ENCODE measurements at places on chromosomes 13 and 19.

GRCh38 chr13:64099994-64100393 lies 2684.3 kb upstream of the PCDH20 start:
- DNase-seq = no peak

- DNase-seq = peak; percentile 46
Measured at GRCh38 chr13:27481766-27482165, 31.4 kb upstream of the MTIF3 start.

DNA sequence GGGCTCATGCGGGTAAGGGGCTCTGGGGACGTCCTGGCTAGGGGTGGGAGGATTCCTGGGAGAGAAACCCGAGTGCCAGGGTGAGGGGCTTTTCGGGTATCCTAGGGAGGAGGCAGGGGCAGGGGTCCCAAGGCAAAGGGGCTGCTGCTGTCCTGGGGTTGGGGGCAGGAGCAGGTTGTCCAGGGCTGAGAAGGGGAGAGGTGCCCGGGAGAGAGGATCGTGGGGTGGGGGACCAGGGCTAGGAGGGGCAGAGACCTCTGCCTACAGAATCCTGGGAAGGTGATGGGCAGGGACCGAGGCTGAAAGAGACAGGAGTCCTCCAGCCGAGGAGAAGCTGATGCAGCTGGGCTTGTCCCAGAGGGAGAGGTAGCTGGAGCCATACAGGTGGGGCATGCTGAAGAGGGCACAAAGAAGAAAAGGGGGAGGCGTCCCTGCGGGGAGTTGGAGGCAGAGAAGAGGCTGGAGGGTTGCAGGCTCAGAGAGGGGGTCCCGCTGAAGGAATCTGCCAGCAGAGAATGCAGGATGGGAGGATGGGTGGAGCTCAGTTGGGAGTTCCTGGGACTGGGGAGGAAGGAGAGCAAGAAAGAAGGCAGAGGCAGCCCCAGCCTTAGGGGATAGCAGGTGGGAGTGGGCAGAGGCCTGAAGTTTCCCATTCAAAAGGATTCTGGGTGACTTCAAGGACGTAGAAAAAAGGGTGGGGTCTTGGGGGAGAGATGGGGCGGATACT lies 574 bp downstream of the CYP2S1 start:
- DNase-seq = no peak

DNA sequence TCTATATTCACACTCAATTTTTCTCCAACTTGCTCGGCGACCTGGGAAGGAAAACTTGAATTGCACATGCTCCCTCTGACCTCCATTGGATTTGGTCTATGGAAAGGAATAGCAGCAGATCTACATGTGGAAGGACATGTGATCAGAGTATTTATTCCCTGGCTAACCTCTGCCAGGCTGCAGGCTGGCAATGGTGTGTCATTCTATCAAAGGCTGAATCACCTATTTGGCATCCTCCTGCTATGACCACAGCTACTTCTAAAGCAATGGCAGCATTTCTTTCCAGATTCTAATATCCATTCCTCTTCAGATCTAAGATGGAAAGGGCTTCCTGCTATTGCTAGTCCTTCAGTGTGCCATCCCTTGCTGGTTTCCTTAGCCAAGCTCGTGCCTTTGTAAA lies 144.3 kb upstream of the FREM2 start:
- no peak for DNase-seq

DNA sequence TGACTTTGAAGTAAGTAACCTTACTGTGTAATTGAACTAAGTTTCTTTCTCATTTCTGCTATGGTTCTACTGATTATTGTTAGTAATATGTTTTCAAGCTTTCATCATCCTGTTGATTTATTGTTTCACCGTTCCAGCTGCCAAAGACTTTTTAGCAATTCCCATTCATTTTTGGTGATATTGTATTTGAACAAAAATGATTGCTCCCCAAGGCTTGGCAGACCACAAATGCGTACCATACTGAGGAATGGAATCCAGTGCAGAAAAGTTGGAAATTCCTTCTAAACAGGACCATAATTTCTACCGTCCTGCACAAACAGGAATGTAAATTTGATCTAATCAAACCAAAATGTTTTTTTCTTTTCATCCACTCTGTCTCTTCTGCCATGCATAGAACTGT lies 10.7 kb downstream of the EPSTI1 start:
- DNase-seq = no peak

DNA sequence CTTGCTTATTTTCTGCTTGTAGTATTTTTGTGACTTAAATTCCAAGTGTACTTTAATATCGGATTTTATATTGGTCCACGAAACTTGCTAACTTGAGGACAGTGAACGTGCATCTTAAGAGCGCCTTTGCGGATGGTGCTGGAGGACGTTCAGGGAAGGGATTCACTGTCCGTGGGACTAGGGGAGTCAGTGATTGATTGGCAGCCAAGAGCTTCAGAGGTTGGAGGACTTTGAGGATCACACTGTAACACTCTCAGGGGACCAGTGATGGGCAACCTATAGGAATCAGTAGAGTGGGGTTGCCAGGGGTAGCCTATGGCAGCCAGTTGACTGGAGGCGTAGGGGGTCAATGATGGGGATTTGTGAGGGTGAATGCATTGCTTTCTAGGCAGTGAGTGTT lies 516 bp downstream of the ZNF175 start:
- no peak for DNase-seq

GRCh38 chr13:43054803-43055802 lies 31.7 kb downstream of the DNAJC15 start:
- DNase-seq = no peak

- DNase-seq = no peak
Measured at GRCh38 chr19:32874605-32875004, 5.0 kb upstream of the SLC7A9 start.

DNA sequence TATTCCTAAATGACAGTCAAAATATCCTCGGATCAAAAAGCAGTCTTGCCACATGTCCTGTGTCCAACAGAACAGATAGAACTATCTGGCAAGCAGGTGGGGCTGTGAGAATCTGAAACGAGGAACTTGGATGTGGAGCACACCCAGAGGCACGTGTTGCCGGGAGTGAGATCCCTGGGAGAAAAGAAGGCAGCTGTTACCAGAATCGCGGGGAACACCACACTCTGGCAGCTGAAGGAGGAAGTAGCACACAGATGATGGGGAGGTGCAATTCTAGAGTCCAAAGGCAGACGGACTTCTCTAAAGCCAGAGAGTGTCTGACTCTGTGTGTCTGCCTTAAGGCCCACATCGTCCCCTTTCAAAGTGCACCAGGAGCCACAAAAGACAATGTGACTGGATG lies 22.3 kb downstream of the SLC7A1 start:
- peak; percentile 49 for DNase-seq

DNA sequence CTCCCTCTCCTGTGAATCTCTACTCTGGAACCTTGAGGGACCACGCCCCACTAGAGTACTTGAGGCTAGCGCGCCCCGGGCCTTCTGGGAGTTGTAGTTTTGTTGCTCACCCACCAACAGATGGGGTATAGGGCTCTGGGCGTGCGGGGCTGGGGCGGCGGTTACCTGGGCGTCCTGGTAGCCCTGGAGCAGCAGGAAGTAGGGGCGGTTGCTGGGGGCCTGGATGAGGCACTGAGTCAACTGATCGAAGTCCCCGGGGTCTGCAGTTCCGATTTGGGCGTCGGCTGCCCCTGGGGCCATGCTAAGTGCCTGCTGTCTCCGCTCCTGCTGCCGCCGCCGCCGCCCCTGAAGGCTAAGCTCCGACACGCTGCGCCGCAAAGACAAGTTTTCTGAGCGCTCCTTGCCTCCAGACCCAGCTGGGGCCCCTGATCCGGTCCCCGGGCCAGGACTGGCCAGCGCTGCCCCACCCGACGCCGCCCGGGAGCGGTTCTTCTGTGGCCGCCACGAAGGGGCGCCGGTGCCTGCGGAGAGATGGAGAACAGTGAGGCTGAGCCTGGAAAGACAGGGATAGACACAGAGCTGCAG lies 5.3 kb downstream of the RASIP1 start:
- no peak for DNase-seq

- no peak for DNase-seq
Measured at GRCh38 chr19:18433015-18433691, 4.8 kb downstream of the ISYNA1 start.

- DNase-seq = no peak
Measured at GRCh38 chr19:2627855-2628254, 74.6 kb downstream of the GNG7 start.

GRCh38 chr13:20294497-20294896 lies 62.4 kb upstream of the GJB6 start:
- no peak for DNase-seq

GRCh38 chr19:55360902-55361301 lies 2.2 kb downstream of the GARIN5B start:
- no peak for DNase-seq

- peak; percentile 5 for DNase-seq
Measured at GRCh38 chr13:45040622-45041021, 51.3 kb downstream of the GPALPP1 start.

- no peak for DNase-seq
Measured at GRCh38 chr13:113625965-113626721, 31.9 kb downstream of the ATP4B start.

DNA sequence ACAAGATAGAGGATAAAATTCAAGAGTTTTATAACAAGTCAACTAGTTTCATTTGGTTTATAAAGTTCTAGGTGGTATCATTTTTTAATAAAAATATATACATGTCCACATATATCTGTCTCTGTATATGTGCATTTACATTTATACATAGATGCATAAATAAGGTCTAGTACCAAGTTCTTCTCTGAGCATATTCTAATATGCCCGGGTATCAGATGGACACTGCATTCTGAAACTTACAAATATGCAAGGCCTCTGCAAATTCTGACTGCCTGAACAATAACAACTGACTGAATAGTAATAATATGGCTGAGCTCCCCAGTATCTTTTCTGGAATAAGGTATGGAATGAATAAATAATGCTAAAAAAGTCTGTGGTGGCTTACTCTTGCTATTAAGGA lies 304.8 kb downstream of the KLF12 start:
- DNase-seq = no peak

DNA sequence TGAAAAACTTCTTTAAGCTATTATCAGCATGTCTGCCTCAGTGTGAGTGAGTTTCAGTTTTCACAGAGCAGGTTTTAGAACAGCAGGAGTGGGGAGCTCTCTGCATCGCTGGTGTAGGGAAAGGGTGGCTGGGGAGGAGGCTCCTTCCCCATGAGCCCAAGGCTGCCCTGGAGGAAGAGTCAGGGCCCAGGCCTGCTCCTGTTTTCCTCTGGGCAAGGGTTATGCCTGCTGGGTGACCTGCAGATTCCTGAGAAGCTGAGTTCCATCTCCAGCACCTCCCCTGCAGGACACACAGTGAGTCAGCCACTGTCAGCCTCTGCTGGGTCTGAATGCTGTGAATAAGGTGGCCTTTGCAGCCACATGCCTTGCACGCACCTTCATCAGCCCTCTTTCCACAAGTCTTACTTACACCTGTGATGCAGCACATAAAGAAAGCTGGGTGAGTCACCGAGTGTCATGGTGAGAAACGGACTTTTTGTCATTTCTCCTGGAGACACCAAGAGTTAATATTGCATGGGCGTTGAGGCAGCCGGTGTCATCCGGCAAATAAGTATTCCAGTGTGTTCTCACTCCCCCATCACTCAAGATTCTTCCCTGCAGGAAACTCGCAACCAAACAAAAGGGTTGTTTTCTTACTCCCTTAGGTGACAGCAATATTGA lies 186.4 kb upstream of the KL start:
- no peak for DNase-seq

GRCh38 chr19:3459089-3459881 lies 21.0 kb downstream of the SMIM24 start:
- peak; percentile 80 for DNase-seq

DNA sequence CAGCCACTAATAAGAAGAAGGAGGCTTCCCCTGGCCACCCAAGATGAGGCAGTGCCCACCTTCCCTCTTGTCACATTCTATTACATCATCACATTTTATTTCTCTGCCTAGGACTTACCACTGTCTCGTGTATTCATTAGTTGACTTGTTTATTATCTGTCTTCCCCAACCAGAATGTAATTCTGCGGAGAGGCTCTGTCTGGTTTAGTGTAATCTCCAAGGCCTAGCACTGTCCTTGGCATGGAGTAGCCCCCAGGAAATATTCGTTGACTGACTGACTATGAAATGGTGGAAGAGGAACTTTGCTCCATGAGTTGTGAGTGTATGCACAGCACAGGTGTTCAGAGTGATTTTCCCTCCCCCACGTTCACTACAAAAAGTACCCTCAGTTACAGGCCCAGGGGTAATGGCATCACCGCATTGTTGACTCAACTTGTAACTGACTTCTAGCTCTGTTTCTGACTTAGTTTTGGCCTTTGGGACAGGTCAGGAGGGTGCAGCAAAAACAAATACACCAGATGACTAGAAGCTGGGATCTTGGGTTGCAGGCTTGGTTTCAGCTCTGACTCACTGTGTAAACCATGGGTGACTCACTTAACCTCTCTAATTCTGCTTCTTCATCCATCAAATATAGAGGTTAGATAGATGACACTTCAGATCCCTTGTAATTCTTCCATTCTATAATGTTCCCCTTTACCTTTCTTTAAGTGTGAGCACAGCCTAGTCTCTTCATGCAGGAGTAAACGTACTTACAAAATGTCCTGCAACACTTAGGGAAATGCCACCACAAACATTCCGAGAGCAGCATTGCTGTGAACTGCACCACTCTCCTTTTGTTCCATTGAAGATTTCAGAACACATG lies 229.7 kb downstream of the KCNRG start:
- DNase-seq = peak; percentile 81

- DNase-seq = no peak
Measured at GRCh38 chr13:46519182-46519581, 33.8 kb upstream of the LRCH1 start.

GRCh38 chr13:106569233-106570095 lies 1.5 kb upstream of the ARGLU1 start:
- DNase-seq = no peak

DNA sequence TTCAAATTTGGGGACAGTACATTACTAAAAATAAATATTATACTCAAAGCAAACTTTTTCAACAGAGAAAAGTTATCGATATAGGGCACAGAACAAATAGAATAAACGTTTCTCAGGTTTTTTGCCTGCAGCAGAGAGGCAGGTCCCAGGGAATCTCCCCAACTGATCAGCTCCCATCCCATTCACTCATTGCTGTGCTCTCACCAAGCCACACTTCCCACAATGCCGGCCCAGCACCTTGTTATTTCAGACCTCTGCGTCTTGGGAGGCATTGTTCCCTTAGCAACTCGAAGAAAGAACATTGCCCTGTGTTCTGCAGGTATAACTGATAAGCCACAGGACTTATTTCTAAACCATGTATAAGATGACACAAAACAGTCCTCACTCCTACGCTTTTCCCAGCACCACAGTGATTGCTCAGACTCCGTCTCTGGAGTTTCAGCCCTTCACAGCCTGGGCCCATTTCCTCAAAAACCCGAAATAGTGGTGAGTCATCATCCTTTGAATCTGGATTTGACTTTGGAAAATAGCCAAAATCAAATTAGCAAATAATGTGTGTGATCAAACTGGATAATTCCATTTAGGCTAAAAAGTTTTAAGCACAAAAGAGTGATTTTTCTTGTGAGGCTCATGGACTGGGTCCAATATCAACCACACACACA lies 100.4 kb downstream of the DCLK1 start:
- DNase-seq = peak; percentile 7
